Activated CD4-positive, CD25-positive, alpha-beta regulatory T cell (primary cell): ENCODE measurements at places on chromosomes 6 and 20.

- no peak for DNase-seq
Observed at GRCh38 chr6:71733970-71734899, 152.1 kb upstream of the RIMS1 start.

DNA sequence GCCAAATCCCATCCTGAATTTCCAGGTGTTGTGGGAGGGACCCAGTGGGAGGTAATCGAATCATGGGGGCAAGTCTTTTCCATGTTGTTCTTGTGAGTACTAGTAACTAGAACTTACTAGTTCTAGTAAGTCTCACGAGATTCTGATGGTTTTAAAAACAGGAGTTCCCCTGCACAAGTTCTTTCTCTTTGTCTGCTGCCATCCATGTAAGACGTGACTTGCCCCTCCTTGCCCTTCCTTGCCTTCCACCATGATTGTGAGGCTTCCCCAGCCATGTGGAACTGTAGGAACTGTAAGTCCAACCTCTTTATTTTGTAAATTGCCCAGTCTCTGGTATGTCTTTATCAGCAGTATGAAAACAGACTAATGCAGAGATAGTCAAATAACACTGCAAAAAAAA lies 122.7 kb upstream of the BEND6 start:
- no peak for DNase-seq

GRCh38 chr6:33397541-33397940 lies 5.9 kb downstream of the KIFC1 start:
- no peak for DNase-seq

DNA sequence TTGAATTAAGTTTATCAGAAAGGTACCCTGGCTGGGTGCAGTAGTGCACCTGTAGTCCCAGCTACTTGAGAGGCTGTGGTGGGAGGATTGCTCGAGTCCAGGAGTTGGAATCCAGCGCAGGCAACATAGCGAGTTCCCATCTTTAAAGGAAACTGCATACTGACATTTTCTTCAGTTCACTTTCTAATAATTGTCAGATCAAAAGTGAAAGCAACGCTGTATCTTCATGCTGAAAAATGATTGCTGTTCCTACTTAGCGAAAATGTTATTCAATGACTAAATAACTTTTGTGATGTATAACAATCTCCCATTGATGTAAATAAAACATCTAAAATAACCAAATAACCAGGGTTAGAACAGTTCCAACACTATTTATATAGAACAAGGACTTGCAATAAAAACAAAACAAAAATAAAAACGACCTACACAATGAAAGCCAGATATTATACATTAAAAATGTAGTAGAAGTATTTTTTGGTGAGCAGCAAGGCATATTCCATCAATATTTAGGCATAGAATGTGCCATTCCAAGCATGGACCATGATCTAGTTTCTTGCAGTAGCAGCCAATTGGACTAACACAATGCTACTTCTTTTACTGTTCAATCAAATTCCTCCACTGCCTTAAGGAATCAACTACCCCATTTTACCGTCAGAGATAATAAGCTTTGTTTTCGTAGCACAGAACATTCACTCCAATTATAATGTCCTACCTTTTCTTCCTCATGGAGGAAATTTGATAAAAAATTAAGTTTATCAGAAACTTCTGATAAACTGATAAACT lies 1.5 kb downstream of the LATS1 start:
- no peak for DNase-seq

- DNase-seq, result no peak
Observed at GRCh38 chr20:45765980-45766379, 25.7 kb downstream of the WFDC3 start.
